ENCODE measurements at places on chromosomes 4 and X. TPM values are rescaled to one million over a fixed set of nuclear protein-coding genes. Genes with fewer than 3 reads are reported as not detected.

DNA sequence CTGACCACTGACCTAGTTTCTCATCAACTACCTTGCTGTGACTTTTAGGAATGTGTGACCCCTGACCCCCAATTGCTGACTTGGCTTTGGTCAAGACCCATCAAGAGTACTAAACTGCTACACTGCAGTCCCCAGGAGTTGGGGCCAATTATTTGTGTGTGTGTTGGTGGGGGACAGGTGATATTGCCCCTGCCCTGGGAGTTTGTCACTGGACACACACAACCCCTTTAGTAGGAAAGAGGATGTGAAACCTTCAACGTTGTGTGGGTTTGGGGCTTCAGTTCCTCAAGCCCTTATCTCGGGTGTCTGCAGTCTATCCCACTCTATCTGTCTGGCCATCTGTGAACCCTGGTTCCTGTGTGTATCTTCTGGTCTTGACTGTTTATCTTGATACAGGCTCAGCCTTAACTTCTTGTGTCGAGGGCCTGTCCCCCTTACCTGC is 6.5 kb downstream of the SASH3 start:
- no peak for DNase-seq

- no peak for DNase-seq
Measured at GRCh38 chr4:47750788-47751187, 87.1 kb downstream of the CORIN start.

DNA sequence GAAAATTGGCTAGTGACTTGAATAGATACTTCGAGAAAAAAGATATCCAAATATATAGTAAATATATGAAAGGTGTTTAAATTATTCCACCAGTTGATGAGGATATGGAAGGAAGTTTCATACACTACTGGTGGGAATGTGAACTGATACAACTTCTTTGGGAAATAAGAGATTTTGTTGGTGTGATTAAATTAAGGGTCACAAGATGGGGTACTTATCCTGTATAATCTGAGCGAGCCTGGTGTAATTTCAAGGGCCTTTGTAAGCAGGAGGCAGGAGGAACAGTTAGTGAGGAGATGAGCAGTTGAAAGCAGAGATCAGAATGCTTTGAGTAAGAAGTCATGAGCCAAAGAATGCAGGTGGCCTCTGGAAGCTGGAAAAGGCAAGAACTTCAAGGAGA is 192.2 kb downstream of the KCTD8 start:
- no peak for DNase-seq

GRCh38 chr4:159018062-159018629 is 84.7 kb upstream of the RAPGEF2 start:
- DNase-seq: no peak

DNA sequence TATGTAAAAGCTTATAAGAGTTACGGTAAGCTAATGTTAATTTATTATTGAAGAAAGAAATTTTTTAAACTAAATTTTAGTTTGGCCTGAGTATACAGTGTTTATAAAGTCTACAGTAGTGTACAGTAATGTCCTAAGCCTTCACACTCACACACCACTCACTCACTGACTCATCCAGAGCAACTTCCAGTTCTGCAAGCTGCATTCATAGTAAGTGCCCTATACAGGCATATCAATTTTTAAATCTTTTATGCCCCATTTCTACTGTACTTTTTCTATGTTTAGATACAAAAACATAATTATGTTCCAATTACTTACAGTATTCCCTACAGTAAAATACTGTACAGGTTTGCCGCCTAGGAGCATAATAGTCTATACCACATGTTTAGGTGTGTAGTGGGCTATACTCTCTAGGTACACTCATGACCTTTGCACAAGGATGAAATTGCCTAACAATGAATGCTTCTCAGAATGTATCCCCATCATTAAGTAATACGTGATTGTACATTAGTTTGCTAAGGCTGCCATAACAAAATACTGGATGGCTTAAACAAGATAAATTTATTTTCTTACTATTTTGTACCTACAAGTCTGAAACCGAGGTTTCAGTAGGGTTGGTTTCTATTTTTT is 333.8 kb upstream of the PCDH7 start:
- DNase-seq: no peak

DNA sequence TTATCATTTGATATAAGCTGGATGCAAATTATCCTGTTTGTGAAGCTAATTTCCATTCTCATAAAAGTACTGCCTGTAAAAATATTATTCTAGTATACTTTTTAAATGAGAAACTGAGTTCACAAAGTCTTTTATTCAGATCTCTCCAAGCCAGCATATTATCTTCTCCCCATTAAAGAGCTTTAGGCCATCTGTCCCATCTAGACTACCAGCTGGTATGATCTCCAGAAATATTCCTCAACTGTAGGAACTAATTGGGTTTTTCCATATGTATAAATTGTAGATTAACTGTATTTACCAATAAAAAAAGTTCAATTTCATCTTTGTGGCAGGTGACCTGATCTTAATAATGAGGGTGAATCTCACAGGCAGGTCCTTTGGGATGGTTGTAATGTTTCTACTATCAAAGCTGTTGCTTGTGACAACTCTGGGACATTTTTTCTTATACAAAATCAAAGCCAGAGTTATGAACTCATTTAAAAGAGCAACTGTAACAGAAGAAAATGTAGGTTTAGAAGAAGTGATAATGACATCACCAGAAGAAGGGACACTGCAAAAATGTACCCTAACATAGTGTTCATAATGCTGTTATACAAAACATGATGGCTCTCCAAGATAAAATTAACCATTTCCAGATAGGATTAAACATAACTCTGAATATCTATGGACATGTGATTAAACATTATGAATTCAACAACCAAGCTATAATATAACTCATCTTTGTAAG is 132.8 kb downstream of the KCNIP4 start:
- DNase-seq: no peak

GRCh38 chrX:101736651-101737050 is 77.0 kb upstream of the ARMCX2 start:
- no peak for DNase-seq

- no peak for DNase-seq
Measured at GRCh38 chrX:43016021-43016420, 238.1 kb upstream of the PPP1R2C start.

DNA sequence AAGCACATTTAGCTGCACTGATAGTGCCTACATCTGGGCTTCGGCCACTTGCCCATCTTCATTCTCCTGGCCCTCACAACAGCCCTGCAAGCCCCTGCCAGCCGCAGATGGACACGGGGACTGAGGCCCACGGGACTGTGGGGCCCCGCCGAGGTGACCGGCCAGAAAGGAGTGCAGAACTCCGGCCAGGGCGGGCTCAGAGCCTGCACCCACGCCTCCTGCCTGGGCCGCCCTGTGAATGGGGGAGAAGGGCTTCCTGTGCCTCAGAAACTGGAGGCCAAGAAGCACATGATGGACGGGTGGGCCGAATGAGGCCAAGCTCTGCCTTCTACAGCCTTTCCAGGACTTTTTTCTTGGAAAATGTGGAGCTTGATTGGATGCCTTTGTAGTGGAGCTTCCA is 35.7 kb upstream of the HGFAC start:
- DNase-seq: no peak

DNA sequence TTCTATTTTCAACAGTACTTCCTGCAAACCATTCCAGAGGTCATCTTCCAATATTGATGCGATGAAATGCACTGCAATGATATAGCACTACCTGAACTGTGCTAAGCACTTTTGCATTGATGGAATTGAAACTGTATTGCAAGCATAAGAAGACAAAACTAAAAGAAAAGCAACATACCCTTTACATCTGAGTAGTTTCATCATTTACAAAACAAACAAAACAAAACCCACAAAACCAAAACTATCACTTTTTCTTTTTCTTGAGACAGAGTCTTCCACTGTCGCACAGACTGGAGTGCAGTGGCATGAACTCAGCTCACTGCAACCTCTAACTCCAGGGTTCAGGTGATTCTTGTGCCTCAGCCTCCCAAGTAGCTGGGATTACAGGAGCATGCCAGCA is 120.1 kb upstream of the NAP1L5 start:
- DNase-seq: no peak

GRCh38 chrX:79287724-79288123 is 79.4 kb downstream of the ITM2A start:
- DNase-seq: no peak

- DNase-seq: no peak
Measured at GRCh38 chr4:85534120-85534519, 59.2 kb downstream of the ARHGAP24 start.

DNA sequence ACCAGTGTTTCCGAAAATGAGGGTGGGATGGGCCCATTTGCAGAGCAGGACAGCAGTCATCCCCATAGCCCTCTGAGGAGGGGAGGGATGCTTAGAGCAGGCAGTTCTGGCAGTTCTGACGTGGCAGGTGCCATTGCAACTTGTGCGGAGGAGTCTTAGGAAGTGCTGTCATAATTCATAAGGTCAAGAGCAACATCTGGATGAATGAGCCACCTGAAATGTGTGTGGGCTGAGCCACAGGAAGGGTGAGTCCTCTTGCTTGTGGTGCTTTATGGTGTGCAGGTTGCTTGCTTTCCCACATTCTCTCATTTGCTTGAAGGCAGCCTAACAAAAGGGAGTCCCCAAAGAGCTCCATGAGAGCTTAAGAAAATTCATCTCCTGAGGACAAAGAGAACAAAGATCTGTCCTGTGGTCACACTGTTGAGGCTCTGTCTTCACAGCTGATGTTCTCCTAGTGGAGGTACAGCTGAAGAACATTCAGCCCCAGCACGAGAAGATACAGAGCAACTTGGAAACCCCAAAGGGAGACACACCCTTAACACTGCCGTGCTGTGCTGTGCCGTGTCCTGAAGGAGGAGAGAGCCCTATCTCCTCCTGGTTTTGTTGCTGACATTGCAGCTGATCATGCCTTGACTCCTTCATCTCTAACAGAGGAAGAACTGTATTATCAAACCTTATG is 60.3 kb downstream of the DLG3 start:
- no peak for DNase-seq

GRCh38 chr4:15740764-15741404 is 37.2 kb upstream of the CD38 start:
- DNase-seq: no peak

DNA sequence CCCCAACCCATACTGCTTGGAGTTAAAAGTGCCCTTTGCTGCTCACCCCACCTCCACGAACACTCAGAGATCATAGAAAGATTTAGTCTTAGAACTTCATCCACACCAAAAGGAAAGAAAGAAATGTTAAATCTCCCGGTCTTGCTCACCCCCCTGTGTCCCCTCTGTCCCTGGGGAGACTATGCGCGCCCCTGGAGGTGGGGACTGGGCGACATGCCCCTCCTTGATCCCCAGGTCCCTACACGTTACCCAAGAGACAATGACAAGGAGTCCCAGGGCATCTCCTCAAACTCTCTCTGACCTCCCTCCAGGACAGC is 620 bp downstream of the ITM2A start:
- DNase-seq: no peak

DNA sequence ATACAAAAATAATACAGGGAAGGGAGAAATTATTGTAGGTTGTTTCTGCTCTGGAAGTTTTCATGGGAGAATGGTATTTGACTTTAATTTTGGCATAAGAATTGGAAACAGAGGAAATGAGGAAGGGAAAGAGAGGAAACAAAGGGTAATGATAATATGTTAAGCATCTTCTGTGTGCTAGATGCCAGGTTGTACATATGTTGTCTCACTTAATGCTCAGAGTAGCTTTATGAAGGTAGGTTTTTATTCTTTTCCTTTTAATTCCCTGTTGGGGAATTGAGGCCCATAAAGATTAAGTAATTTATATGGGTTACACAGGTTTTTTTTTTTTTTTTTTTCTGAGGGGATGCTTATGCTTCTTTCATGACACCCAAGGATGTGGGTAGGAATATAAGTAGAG is 19.2 kb downstream of the BLTP1 start:
- DNase-seq: no peak

DNA sequence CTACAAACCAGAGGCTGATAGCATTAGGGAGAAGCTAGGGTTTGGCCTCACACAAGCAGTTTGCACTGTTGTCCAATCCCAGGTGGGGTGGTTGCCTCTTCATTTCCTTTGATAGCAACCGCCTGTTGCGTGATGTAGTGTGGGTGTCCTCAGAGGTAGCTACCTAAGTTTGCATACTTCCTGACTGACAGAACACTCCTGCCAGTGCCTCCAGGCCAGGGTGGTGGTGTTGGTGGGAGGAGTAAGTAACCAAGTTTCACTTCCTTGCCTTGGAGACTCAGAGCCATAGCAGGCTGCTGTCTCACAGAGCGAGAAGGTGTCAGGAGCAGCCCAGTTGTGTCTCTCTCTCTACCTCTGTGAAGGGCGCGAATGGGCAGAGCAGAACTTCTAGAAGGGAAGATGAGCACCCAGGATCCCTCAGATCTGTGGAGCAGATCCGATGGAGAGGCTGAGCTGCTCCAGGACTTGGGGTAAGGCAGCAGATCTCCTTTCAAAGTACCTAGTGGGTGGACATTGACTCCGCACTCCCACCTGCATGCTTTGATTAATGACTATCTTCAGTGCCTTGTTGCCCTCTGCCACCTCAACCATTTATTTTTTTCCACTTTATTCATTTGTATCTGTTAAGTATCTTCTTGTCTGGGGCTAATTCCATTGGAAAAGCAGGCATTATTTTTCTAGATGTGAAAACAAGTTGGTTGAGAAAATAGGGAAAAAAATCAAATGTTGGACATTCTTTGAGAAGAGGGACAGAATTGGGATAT is at the start of gene DAPP1:
Gene DAPP1 (plus strand): TSS at position 283 of the 764 bp plus-strand sequence. CDS start 87 bp downstream, at position 370.
- no peak for DNase-seq

GRCh38 chr4:25756503-25756902 is 100.9 kb downstream of the SLC34A2 start:
- DNase-seq: no peak

- no peak for DNase-seq
Measured at GRCh38 chr4:147586637-147587036, 30.6 kb upstream of the TMEM184C start.

GRCh38 chr4:188554413-188554812 is 415.2 kb downstream of the TRIML1 start:
- DNase-seq: no peak

- no peak for DNase-seq
Measured at GRCh38 chr4:81988178-81988577, 385.6 kb downstream of the HNRNPD start.

- no peak for DNase-seq
Measured at GRCh38 chrX:96838537-96838936, 45.2 kb upstream of the RPA4 start.

GRCh38 chrX:83419030-83419792 is 88.9 kb upstream of the POU3F4 start:
- DNase-seq: no peak

Gene TMPRSS11F
- not detected for polyA plus RNA-seq

Gene DRD5
- 0.67 TPM for polyA plus RNA-seq

Gene RNF128
- polyA plus RNA-seq: 10.3 TPM

Gene PABPC1L2A
- polyA plus RNA-seq: not detected

Gene PARM1
- 58.7 TPM for polyA plus RNA-seq

Gene BLTP1
- 78.1 TPM for polyA plus RNA-seq

Gene DCAF4L1
- 0.25 TPM for polyA plus RNA-seq

Gene CYSLTR1
- polyA plus RNA-seq: 2.4 TPM

Gene SLC6A8
- polyA plus RNA-seq: 40.5 TPM

Gene CT45A5
- polyA plus RNA-seq: not detected

Gene TIGD4
- 2.1 TPM for polyA plus RNA-seq

Gene ANXA10
- 0.43 TPM for polyA plus RNA-seq

Gene TECRL
- polyA plus RNA-seq: 0.24 TPM

Gene ZNF157
- 0.92 TPM for polyA plus RNA-seq

Measured in right renal cortex interstitium (tissue), 3 donors.